ENCODE measurements at places on chromosomes 11 and 22. TPM values are rescaled to one million over a fixed set of nuclear protein-coding genes. Genes with fewer than 3 reads are reported as not detected.

The DUSP8 gene
- total RNA-seq, result 0.67 TPM

The ISX gene
- total RNA-seq, result not detected

The BTG4 gene
- 0.36 TPM for total RNA-seq

The OR52I2 gene
- not detected for total RNA-seq

The MYO7A gene
- under 0.01 TPM for total RNA-seq

The OR8A1 gene
- total RNA-seq, result not detected

All from melanocyte of skin (primary cell).